Stimulated activated CD4-positive, alpha-beta T cell treated with anti-CD3 and anti-CD28 coated beads, Interleukin-1b, Interleukin-23, amount 100 ng/mL, for 1 hour (primary cell): ENCODE measurements at places on chromosomes 6 and 20.

DNA sequence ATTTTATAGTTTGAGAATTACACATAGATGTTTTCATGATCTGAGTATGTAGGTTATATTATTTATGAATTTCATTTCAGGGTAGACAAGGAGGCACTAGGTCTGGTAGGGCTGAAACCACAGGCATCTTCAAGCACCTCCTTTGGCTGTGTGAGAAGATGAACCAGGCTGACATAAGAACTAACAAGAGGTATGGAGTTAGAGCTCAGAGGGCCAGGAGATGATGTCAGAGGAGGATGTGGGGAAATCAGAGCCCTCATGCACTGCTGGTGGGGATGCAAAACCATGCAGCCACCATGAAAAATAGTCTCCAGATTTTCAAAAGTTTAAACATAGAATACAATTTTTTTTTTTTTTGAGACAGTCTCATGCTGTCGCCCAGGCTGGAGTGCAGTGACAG lies 13.6 kb upstream of the RIPOR3 start:
- DNase-seq: no peak

GRCh38 chr20:17785007-17785406 lies 85.2 kb downstream of the BANF2 start:
- DNase-seq: no peak

DNA sequence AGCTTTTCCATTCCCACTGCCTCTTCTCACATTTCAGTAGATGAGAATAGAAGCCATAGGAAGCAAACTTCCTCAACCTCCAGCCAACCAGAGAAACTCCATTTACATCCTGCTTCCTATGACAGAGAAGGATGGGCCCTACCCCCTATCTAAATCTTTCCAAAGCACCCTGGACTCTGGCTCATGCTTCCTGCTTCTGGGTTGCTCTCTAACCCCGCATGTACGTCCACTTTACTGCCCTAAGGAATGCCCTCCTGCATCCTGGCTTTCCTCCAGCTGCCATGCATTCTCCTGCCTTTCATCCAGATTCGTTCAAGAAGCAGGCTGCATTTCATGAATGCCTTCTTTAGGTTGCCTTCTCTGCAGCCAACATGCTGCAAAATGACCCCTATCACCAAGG lies 91.9 kb downstream of the FAM217A start:
- DNase-seq: no peak

GRCh38 chr6:31083742-31084354 lies 28.5 kb downstream of the C6orf15 start:
- DNase-seq: no peak

DNA sequence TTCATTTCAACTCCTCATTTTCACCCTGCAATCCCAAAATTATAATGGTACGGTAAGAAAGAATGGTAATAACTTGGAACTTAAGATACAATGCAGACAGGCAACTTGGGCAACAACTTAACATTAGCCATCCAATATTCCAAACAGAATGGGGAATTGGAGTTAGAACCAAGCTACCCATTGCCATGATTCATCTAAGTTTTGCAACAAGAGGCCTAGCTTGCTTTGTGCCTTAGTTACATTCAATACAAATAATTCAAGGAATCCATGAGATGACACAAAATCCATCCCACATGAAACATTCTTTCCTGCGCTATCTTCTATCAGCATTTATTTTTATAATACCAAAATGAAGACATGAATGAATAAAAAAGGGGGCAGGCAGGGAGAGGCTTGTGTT lies 28.4 kb downstream of the DCDC2 start:
- no peak for DNase-seq

DNA sequence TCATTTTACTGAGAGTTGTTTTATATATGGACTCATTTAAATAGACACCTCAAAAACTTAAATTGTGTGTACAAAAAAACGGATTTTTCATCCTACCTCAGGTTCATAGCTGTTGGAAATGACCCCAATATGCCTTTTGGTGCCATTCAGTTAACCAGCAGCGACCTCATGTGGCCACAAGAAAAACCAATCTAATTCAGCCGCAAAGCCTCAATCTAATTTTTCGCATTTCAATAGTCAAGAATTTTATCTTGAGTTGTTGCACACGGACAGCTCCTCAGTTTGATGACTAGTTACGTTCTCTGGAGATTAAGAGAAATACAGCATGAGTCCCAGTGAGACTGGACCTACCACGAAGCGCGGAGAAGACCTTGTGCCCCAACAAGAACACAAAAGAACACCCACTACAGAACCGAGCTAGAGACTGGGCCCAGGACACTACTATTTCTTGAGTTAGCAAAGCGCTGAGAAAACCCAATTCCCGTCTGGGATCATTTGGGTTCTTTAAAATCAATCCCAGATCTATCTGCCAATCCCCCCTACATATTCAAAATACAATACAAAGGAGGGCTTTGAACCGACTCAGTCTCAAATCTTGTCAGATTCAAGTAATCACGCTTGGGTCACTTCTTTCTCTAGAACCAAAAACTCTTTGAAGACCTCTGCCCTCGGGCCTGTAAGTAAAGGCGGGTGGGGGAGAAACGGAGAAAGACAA lies 1.1 kb downstream of the TCP11 start:
- DNase-seq: no peak

DNA sequence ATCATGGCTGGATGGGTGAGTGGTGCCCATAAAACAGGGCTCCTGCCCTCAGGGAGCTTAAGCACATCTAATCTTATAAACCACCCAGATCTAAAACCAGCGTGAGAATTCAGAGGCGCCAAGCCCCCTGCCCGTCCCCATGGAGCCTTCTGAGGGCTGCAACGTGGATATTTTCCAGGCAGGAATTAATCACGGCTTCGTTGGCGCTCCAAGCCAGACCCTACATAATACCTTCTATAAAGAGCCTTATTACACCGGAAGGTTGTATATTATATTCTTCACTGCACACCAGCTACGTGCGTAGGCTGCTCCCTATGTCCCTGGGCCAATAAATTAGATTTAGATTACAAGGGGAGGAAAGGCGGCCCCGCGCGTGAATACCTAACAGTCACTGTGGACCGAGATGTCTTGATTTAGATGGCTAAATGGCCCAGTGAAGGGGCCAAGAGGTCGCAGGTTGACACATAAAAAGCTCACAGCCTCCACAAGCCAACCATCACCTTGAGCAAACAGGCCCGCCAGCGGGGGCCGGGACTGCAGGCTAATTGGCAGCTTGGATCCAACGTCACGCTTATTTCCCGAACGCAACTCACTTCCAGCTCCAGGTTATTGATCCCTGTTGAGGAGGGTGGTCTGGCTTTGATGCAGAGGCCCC lies 64.7 kb upstream of the APCDD1L start:
- no peak for DNase-seq
